Gastroesophageal sphincter (tissue), 4 donors: ENCODE measurements at places on chromosomes 3 and 15.
A peak's percentile ranks its signal among the peaks of the same experiment; 100 is the strongest.

GRCh38 chr15:47675735-47676134, 41.6 kb upstream of the SEMA6D start:
- ATAC-seq, result no peak

- ATAC-seq, result no peak
Observed at GRCh38 chr3:10986592-10986991, 6.0 kb upstream of the SLC6A1 start.

DNA sequence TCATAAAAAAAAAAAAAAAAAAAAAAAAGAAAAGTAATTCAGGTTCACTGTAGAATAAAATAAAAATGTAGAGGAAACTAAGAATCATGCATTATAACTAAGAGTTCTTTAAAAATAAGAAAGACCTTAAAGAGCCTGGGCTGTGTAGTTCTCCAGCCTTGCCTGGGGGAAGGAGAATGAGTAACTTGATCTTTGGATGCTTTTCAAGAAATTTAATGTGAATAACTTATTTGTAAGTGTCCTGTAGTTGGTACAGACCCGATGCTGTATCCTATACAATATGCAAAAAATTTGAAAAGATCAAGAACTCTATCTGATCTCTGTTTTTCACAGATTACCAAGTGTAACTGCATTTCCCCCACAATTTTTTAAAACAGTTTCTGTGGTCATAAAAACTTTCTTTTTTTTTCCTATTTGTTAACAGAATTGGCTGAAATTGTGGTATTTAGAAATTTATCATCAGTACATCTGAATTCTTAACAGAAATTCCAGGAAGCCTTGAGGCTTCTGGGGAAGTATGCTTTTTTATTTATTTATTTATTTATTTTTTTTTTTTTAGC, 195.3 kb downstream of the THRB start:
- ATAC-seq, result no peak

- no peak for ATAC-seq
Observed at GRCh38 chr3:128257632-128258031, 104.4 kb downstream of the EEFSEC start.

DNA sequence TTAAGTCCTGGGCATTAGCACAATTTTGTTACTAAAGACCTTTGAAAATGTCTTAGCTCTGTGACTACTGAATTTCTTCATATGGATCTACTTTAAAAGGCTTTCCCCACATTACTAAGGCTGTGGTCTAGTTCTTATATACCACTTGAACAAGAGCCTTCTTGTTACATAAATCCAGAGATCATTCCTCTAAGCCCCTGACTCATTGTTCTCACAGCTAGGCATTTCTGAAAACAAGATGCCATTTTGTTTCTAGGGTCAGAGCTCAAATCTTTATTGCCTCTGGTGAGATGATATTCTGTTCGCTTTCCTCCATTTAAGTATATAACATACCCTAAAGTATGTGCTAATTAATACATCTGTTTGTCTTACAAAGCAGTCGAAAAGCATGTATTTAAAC, 29.8 kb upstream of the LPP start:
- no peak for ATAC-seq

GRCh38 chr3:193764959-193765358, 172.0 kb downstream of the OPA1 start:
- ATAC-seq, result no peak

DNA sequence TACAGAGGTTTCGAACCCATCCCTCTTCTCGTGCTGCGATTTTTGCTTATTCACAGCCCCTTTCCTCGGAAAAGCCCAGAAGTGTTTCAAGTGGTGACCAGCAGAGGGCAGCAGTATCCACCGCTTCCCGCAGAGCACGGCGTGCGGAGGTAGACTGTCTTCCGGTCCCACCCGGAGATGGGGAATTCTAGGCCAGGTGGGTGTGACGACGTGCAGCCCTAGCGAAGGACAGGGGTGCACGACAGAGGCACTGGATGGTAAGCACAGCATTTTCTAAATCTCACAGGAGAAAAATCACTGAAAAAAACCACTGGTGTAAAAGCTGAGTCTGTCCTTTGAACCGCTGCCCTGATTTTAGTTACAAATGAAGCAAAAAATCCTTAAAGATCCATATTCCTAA, 7.4 kb upstream of the PSMD6 start:
- peak; percentile 53 for ATAC-seq

DNA sequence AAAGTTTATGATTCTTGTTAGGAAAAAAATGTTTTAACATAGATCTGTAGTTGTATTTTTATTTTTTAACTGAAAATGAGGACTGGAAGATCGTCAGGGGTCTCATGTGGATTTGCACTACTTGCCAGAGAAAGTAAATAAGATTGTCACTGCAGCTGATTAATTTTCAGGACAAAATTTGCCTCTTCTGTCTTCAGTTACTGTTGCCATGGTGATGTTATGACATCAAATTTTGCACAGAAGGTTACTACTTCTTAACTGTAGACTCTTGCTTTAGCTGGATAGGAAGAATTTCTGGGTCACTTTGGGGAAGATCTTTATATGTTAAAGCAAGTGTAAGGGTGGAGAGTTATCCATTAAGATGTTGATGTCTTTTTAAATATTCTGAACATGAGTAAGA, 82.2 kb upstream of the WDR72 start:
- no peak for ATAC-seq

DNA sequence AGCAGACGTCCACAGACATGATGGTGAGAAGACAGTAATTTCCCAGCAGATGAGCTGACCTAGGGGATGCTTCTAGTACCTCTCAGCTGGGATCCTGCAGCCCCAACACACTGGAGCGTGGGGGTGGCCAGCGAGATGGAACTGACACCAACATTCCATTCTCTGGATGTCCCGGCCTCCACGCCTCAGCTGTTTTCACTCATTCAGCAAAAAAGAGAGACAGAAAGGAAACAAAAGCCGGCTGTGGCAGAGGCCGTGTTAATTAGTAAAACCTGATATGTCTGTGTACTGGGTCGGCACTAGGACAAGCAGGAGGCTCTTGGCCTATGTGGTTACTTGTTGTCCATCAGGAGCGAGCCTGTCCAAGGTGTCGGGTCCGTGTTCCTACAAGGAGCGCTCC, 82.6 kb upstream of the MYZAP start:
- no peak for ATAC-seq

GRCh38 chr15:88859550-88859949, 35.8 kb downstream of the HAPLN3 start:
- ATAC-seq, result no peak

GRCh38 chr3:133124511-133124910, 86.3 kb downstream of the TMEM108 start:
- ATAC-seq, result no peak

DNA sequence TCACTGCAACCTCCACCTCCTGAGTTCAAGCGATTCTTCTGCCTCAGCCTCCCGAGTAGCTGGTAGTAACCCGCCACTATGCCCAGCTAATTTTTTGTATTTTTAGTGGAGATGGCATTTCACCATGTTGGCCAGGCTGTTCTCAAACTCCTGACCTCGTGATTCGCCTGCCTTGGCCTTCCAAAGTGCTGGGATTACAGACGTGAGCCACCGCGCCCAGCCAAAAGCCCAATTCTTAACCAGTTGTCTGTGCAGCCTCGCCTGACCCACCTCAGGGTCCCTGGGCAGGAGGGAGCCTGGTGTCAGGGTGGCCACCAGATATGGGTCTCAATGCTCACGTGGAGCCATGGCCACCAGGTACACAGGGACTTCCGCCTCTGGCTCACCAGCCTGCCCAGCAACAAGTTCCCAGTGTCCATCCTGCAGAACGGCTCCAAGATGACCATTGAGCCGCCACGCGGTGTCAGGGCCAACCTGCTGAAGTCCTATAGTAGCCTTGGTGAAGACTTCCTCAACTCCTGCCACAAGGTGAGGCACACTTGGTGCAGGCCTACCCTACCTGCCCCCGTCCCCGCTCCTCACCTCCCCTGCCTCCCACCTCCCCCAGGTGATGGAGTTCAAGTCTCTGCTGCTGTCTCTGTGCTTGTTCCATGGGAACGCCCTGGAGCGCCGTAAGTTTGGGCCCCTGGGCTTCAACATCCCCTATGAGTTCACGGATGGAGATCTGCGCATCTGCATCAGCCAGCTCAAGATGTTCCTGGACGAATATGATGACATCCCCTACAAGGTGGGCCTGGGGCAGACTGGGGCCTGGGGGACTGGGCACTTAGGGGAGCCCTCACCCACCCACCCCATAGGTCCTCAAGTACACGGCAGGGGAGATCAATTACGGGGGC, 48.6 kb downstream of the SEMA3G start:
- no peak for ATAC-seq

- no peak for ATAC-seq
Observed at GRCh38 chr3:161070252-161070930, 34.8 kb downstream of the B3GALNT1 start.

GRCh38 chr3:171108066-171108465, 81.5 kb upstream of the SLC2A2 start:
- no peak for ATAC-seq

GRCh38 chr3:188021502-188022040, 132.4 kb upstream of the LPP start:
- ATAC-seq, result no peak

GRCh38 chr15:29952225-29952624, 130.0 kb upstream of the TJP1 start:
- no peak for ATAC-seq

GRCh38 chr3:127101411-127102187, 91.3 kb upstream of the PRR23E start:
- no peak for ATAC-seq

DNA sequence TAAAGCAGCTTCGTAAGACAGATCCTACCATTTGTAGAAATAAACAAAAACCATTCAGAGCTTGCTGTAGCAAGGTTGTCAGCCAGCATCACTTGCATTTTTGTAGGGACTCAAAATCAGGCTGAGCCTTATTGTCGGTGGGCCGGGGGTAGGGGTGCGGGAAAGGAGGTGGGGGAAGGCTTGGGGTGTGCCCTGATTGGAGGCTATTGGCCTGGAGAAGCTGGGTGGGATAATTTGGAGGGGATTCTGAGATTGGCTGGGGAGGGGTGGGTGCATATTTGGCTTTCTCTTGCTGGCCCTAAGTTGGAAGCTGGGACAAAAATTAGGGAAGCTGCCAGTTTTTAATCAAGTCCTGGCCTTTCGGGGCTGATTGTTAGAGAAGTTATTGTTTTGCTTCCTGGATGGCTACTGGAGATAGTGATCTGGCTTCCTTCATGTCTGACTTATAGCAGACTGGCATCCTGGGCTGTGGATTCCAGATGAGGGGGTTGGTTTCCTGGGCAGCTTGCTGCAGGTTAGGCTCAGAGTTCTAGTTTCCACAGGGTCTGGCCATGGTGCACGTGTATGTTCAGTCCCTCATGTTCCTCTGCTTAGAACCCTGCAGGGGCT, 22.8 kb downstream of the STOML1 start:
- ATAC-seq, result no peak

DNA sequence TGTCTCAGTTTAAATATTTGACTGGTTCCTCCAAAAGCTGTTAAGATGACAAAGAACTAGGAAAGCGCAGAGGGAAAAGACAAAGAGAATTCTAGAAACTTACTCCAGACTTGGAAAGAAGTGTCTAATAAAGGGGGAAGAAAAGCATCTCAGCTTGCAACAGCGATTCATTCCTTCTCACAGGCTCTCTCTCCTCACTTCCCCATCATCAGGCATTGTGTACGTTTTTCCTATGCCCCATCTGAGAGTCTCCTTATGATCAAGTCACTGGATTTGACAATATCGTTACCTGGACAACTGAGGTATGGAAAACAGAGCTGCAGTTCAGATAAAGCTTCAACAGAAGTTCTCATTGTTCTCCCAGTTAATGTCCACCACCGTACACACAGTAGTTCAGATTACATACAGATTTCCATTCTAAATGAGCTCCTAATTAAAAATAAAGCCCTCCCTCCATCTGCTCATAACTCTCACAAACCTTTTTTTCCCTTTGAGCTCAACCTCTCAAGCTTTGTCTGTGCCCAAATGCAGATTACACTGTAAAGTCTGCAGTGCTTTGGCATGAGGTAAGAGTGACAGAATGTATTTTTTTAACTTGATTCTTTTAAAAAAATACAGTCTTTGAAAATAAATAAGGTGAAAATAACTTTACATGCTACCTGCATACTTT, 254.4 kb upstream of the THBS1 start:
- no peak for ATAC-seq

- no peak for ATAC-seq
Observed at GRCh38 chr3:119588112-119588511, 8.8 kb downstream of the ADPRH start.

GRCh38 chr15:55764398-55764797, 21.4 kb upstream of the PRTG start:
- ATAC-seq, result no peak

DNA sequence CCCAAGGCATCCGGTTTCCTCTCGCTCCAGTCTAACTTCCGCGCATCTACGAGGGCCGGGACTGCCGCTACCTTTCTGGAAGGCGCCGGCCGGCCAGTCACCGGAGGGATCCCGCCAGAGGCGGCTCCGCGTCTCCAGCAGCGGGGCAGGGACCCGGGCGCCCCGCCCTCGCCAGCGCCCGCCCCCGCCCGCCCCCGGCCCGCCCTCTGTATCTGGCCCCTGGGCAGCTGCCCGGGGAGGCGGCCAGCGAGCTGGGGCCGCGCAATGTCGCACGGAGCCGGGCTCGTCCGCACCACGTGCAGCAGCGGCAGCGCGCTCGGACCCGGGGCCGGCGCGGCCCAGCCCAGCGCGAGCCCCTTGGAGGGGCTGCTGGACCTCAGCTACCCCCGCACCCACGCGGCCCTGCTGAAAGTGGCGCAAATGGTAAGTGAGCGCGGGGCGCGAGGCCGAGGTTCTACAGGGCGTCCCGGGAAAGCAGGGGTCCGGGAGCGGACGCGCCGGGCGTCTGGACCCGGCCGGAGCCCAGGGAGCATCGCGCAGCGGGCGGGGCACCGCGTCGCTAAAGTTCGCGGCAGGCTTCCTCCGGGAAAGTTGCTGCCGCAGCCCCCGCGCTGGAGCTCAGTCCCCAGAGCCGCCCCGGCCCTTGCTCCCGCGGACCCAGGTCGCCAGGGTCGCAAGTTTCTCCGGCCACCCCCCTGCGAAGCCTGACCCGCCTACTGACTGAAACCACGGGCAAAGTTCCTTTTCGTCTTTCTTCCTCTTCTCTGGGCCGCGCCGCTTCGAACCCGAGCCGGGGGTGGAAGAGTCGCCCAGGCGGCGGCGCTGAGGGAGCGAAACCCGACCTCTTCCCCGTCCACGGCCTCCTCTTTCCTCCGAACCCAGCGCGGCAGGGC, at the start of gene CMTM7:
TSS of gene CMTM7 (plus strand) at position 211 of the 893 bp plus-strand sequence. CDS start at position 265, 54 bp downstream.
- ATAC-seq, result peak; percentile 88

DNA sequence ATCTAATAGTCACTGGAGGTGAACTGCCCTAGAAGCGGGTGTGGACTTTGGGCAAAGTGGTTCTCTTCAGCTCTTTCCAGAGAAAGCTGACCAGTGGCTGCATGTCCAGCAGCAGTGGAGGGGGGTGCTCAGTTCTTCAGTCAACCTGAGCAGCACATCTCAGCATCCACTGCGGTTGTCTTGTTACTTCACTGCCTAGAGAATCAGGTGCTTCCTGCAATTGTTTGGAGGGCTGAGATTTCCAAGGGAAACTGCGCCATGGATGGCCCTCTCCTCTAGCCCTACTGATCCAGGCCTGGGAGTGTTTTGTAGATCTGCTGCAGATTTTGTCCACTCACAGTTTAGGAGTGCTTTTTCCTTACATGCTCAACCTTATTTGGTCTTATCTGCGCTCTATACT, 65.6 kb upstream of the CFAP161 start:
- no peak for ATAC-seq

GRCh38 chr3:14773691-14774128, 45.1 kb upstream of the FGD5 start:
- no peak for ATAC-seq
